Bone marrow (tissue), 2 donors: ENCODE measurements at places on chromosomes 3 and 15.

DNA sequence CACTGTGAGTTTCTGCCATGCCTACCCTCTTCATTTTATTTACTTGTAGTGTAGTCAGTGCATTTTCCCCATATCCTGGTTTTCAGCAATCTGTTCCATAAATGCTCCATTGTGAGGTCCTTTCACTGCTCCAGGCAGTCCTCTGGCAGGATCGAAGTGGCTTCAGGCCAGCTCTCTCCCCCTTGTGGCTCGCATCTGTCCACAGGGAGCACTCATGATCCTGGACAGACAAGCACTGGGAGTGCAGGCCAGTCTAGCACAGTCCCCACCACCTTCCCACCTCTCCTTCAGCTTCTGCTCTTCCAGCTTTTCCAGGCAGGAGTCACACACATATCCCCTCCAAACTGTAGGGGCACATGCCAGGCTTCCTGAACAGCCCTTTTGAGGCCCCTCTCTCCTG, 173.6 kb downstream of the PPM1L start:
- DNase-seq, result no peak

DNA sequence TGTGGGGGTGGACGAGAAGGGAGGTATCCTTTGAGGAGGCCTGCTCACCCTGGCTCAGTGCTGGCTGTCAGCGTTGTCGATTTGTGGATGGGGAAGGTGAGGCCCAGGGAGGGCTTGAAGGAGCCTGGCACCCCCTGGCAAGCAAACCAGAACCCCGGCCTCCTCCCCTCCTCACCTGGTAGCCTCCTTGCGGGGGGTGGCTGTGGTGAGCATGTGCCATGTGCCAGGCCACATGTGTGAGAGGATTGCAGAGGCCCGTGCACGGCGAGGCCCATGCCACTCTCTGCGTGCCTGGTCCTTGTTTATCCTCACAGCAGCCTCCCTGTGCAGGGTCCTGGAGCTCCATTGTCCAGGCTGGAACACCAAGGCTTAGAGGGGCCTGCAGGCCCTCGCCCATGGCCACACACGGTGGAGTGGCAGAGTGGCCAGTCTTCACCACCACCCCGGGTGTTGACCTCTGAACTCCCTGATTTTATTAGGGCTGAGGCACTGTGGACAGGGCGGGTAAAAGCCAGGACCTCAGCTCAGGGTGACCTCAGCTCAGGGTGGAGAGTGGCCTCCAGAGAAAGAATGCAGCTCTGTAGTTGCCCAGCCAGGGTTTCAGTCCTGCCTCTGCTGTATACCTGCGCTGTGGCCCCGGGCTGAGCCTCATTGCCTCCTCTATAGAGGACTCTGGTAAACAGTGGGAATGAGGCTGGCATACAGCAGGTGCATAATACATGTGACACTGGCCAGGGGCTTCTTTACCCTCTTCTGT, 29.1 kb downstream of the HDAC11 start:
- no peak for DNase-seq

DNA sequence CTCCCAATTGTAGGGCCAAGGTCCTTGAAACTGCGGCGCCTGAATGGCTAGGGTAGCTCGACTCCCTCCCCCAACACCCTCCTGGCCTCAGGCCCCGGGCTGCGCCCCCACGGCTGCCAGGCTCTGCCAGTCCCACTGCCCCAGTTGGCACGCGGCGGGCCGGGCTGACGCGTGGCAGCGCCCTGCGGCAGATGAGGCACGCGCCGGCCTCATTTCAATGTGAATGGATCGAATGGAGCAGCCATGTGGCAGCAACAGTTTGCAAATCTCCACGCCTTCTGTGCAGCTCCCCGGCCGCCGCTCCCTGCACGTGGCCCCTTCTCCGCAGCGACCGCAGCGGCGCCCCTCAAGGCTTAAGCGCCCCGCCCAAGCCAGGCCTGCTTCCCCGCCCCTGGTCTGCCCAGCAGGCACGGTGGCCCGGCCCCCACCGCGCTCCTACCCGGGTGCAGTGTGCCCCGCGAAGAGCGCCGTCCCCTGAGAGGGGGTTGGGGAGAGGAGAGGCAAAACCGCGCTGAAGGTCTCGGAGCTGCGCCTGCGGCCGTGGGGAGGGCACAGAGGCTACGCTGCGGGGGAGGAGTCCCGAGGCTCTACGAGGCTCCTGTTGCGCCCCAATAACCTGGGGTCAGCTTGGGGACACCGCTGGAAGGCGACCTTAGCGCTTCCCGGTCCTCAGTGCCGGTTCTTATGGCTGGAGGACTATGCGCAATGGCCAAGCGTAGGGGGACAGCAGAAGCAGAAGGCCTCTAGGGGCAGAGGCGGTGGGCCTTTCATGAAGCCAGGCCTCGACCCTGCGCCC, 3.1 kb upstream of the DLL4 start:
- no peak for DNase-seq

DNA sequence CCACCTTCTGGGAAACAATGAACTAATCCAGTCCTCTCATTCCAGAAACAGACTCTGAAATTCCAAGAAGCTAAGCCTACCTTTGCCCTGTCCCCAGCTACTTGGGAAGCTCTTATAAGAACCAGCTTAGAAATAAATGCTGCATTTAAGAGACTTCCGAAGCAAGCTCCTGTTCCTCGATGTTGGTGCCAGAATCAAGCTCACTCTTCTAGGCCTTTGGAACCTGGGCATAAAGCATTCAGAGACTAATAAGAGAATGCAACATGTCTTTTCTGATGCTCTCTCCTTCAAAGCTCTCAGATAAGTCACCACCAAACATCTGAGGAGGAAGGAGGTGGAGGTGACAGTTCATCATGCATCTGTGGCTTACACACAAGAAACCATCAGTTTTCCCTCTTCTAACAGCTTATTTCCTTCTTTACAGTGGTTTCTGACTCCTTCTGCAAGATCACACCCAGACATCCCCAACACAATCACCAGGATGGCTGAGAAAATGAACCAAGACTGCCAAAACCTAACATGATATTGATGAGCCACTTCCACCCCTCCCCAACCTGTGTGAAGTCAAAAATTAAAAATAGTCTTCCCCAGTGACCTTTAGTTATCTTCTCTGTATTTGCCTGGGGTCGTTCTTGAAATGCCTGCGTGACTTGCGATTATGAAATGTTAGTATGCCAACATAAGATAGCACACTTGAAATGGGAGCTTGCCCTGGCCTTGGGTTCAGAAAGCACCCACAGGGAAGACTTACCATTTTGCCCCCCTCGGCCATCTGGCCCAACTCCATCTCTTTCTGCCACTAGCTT, 11.5 kb downstream of the ARHGEF3 start:
- no peak for DNase-seq

- DNase-seq, result no peak
These were observed 119.6 kb downstream of the ETFA start for GRCh38 chr15:76191539-76192244.

DNA sequence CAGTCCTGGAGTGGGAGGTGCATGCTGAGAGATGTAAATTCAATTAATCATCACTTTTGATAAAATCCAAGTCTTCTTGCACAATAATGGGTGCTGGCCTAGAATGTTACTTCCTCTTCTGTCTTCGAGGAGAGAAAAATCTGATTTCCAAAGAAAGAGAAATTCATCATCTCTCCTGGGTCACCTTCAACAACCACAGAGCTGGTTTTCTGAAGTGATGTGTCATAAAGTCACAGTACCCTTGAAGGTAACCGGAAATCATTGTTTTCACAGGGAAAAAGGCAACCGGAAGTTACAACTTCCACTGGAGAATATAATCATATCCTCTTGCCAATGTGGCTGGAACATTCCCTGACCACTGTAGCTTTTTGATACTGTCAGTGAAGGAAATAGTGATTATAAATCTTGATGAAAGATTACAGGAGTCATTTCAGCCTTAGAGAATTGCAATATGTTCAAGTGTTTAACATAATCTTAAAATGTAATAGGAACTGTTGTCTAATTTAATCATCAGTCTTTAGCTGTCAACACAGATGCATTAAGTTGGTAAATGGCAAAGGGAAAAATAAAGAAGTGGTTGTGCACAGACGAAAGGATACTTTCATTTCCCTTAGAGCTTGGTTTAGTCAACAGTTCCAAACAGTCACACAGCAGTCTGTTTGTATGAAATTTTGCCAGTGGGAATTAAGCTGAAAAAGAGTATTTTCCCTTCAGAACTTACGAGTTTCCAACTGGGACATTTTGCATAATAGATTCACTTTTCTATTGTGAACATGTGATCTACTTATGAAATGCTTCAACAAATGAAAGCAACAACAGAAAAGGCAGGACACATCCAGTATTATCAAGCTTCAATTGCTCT, 106.5 kb upstream of the SLC4A7 start:
- DNase-seq, result peak; percentile 6

DNA sequence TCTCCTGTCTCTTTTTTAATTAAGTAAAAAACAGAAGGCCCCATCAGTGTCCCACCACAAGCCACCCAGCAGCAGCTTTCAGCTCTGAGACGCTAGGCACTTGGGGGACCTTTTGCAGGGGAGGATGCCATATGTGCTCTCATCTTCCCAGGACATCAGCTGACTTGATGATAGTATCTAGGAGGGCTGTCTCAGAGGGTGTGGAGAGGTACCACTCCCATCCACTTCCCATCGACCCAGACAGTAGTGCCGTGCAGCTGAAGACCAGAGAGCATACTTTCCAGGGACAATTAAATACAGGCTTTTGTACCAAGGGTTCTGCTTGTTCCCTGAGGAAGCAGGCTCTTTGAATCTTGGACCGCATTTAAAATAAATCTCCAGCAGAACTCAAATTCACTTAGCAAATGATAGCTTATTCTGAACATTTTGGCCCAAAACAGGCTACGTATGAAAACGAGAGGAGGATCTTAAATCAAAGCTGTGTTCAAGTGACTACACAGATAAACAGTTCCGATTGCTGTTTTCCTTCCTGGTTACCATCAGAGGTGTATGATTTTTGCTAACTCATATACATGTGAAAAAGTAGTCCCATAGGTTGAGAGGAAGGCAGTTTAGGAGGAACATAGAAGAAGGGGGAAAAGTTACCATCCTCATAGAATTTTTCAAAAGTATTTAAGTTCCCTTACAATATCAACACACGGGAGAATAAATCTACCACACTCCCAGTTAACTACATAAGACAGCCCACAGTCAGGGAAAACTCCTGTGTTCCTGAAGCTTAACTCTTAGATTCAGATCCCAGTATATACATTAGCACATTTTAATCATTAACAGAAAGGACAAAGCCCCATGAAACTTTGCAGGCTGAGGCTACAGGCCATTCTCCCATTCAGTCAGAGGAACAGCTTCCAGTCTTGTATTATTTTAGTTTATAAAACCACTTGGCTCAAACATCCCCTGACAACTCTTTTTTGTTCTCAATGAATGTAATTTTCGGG, 9.5 kb downstream of the WNT5A start:
- DNase-seq, result no peak

DNA sequence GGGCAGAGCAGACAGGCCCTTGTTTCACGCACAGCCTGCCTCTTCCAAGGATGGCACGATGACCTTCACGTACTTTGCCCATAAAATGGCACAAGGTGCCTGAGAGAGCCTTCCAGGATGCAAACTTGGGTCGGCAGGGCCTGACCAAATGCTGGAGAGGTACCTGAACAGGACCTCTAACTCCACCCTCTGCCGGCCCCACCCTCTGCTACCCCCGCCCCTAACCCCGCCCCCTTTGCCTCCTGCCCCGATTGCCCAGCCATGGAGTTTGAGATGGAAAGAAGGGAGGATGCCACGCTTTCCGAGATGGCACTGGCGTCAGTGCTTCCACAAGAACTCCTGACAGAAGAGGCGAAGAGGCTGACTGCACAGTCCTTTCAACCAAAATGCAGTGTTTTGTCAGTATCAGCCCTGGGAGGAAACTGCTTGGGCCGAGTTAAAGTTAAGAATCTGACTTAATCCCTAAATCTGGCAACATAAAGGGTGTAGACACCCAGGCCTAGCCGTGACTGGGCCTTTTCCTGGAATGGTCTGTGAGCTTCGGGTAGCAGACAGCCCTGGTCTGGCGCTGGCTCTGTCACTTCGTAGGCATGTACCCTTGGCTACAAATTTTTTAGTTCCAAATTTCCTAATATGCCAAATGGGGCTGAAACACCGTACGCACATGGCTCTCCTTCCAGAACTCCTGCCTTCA, 230.3 kb upstream of the RGMA start:
- DNase-seq, result no peak
